ENCODE measurements at places on chromosomes 2 and 18. TPM values are rescaled to one million over a fixed set of nuclear protein-coding genes. Genes with fewer than 3 reads are reported as not detected.

Gene NPC1
- 10.2 TPM for total RNA-seq

Gene LIPT1
- total RNA-seq = 6.2 TPM

Gene SLC20A1
- total RNA-seq = 10.2 TPM

Gene CD8B2
- not detected for total RNA-seq

Gene CDH19
- 7.8 TPM for total RNA-seq

Gene ST8SIA5
- total RNA-seq = 10.8 TPM

Gene RAB1A
- 49.0 TPM for total RNA-seq

Gene SERPINB10
- not detected for total RNA-seq

Gene DNER
- 0.25 TPM for total RNA-seq

Gene TMEM178A
- total RNA-seq = 4.6 TPM

Gene CCBE1
- 0.23 TPM for total RNA-seq

Gene CCL20
- total RNA-seq = not detected

Gene CTDP1
- total RNA-seq = 13.6 TPM

Gene PDE1A
- 5.5 TPM for total RNA-seq

Gene SLC9A2
- 0.05 TPM for total RNA-seq

Gene CDH7
- not detected for total RNA-seq

Gene DRC1
- not detected for total RNA-seq

Gene TMEM17
- 1.7 TPM for total RNA-seq

Gene TP53I3
- total RNA-seq = 7.7 TPM

Gene RIT2
- not detected for total RNA-seq

Gene ALK
- total RNA-seq = not detected

Gene DIPK1C
- 13.6 TPM for total RNA-seq

Gene SKOR2
- not detected for total RNA-seq

Gene DSC3
- total RNA-seq = 0.44 TPM

Gene GKN1
- not detected for total RNA-seq

Gene GULP1
- total RNA-seq = 6.0 TPM

Gene ARL6IP6
- 6.0 TPM for total RNA-seq

Gene STPG4
- not detected for total RNA-seq

Gene DSG1
- 0.74 TPM for total RNA-seq

Gene NFATC1
- 26.7 TPM for total RNA-seq

Gene MFSD2B
- not detected for total RNA-seq

Gene ACYP2
- 53.2 TPM for total RNA-seq

Gene AUP1
- total RNA-seq = 65.5 TPM

Gene SH2D6
- not detected for total RNA-seq

Gene ACKR3
- total RNA-seq = 18.3 TPM

Gene CYP26B1
- 1.9 TPM for total RNA-seq

Gene G6PC2
- total RNA-seq = not detected

Gene FAM117B
- total RNA-seq = 4.2 TPM

Gene NDC80
- 0.09 TPM for total RNA-seq

Gene SOX11
- 1.3 TPM for total RNA-seq

Gene NEU2
- total RNA-seq = not detected

All from heart left ventricle (tissue), 16 donors.